PC-9 (cell line): ENCODE measurements at places on chromosomes 1 and 21. TPM values are rescaled to one million over a fixed set of nuclear protein-coding genes. Genes with fewer than 3 reads are reported as not detected.

DNA sequence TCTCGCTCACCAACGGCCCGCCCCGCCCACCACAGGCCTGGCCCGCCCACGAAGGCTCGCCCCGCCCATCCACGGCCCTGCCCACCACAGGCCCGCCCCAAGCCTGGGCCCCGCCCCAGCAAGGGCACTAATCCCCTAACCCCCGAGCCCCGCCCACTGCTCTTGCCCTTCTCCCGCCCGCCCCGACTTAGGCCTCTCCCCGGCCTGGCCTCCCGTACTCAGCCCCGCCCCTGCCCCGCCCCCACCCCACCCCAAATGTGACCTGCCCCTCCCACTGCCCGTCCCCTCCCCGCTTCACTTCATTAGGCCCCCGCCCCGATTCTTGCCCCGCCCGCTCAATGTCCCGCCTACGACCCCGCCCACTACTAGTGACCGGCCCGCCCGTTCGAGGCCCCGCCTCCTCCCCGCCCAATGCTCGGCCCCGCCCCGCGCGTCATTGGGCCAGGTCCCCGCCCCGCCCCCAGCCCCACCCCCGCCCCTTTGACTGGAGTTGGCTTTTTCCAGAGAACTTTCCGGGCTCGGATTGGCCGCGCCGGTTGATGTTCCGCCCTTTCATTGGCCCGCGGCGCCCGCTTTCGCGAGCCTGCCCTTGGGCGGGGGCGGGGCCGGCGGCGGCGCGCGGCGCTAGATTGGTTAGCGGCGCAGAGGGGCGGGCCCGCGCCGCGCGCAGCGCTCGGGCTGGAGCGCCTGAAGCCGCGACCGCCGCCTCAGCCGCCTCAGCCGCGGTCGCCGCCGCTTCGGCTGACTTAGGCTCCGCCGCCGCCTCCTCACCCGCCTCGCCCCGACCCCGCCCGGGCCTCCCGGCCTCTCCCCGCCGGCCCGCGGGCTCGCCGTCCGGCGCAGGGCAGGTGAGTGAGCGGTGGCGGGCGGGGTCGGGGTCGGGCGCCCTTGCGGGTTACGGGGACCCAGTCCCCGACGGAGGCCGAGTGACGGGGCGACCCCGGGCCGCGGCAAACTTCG lies at the start of gene PCBP3:
TSS of gene PCBP3 (plus strand) at position 705 of the 960 bp plus-strand sequence. CDS start 206,361 bp downstream, outside the sequence.
- no peak for DNase-seq

DNA sequence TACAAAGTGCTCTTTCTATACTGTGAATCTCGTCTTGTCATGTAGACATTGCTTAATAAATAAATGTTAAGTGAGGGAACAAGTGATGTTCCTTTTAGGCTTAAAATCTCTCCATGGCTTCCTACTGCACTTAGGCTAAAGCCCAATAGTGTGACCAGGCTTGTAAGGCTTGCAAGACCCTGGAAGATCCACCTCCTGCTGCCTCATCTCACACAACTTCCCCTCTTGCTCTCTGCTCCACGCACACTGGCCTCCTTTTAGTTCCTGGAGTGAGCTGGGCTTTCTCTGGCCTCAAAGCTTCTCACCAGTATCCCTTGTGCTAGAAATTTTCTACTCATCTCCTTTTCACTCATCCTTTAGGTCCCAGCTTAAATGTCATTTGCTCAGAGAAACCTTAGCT lies 41.5 kb upstream of the DIPK1A start:
- DNase-seq = no peak

Gene OR2T29
- not detected in 2 replicates for total RNA-seq

DNA sequence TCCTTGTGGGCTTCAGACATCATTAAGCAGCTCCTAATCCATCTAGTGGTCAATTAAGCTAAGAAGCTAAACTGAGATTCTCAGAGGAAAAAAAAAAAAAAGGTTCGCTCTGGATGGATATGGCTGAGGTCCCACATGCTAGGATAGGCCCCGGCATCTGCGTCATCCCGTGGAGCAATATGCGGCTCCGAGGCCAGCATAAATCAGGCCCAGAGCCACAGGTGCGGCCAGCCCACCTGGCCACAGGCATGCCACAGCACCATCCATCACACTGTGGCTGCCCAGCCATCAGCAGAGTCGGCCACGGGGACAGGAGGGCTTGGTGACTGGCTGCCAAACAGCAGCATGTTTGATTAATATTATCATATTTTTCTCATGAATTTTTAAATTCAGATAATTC lies 106.9 kb upstream of the TIAM1 start:
- DNase-seq = no peak

DNA sequence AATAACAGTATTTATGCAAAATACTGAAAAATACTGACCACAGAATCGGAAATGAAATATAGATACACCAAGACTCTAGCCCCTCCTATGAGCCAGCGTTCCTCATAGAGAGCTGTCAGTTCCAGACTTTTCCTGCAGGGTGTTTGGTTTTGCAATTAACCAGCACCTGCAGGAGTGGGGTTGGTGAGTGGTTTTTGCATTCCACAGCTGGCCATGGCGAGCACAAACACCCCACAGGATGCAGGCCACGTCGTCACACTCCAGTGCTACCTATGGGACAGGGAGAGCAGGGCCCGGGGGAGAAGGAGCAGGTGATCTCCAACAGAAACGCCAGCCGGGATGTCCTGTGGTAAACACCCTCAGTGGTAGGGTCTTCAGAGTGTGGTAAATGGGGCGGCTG lies 94.1 kb downstream of the ERG start:
- DNase-seq = no peak

Gene FTCD
- total RNA-seq = 5.9 and 7.1 TPM in 2 replicates

- DNase-seq = no peak
Observed at GRCh38 chr1:4830707-4831106, 176.3 kb downstream of the AJAP1 start.

- DNase-seq = no peak
Observed at GRCh38 chr1:960363-961131, at the start of gene KLHL17. Gene KLHL17 (plus strand): TSS chr1:960584. CDS start chr1:960694, 110 bp downstream.

GRCh38 chr1:42463921-42464320 lies 835 bp downstream of the CCDC30 start:
- no peak for DNase-seq

DNA sequence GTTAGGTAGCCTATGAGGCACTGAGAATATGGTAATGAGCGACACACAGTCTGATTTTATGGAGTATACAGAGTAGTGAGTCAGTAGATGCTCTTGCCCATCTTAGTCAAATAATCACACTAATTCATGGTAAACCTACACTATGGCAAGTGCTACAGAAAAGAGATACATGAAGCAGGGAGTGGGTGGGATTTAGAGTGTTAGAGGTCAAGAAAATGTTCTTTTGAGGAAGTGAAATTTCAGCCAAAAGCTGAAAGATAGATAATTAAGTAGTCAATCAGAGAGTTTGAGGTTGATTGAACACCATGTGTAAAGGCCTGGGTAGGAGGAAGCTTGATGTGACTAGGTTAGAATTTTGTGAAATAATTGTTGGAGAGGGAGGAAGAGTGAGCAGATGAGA lies 14.7 kb downstream of the MDM4 start:
- no peak for DNase-seq

Gene C1QA
- not detected in 2 replicates for total RNA-seq

Gene ARID1A
- total RNA-seq = 44.8 and 60.5 TPM in 2 replicates

Gene UBE2U
- not detected in 2 replicates for total RNA-seq

GRCh38 chr1:192545896-192546521 lies 29.6 kb upstream of the RGS1 start:
- DNase-seq = no peak

GRCh38 chr1:86953167-86953566 lies 38.7 kb downstream of the HS2ST1 start:
- DNase-seq = no peak

- no peak for DNase-seq
Observed at GRCh38 chr1:3586986-3587759, 24.1 kb downstream of the MEGF6 start.

Gene LCE3E
- total RNA-seq = not detected in 2 replicates

Gene EVA1C
- 3.0 and 3.1 TPM in 2 replicates for total RNA-seq

Gene PDC
- not detected in 2 replicates for total RNA-seq

Gene PRAMEF7
- total RNA-seq = not detected in 2 replicates

- no peak for DNase-seq
Observed at GRCh38 chr21:30839304-30839703, 9.7 kb upstream of the KRTAP7-1 start.

Gene NES
- total RNA-seq = 6.8 and 7.0 TPM in 2 replicates

- DNase-seq = no peak
Observed at GRCh38 chr1:53725238-53725689, 13.7 kb downstream of the GLIS1 start.

GRCh38 chr1:151539321-151540020 lies 638 bp upstream of the TUFT1 start:
- DNase-seq = peak; percentile 99

Gene PRELP
- total RNA-seq = not detected in 2 replicates

Gene BSND
- 0.09 TPM in 1 of 2 replicates, not detected in the other for total RNA-seq

- DNase-seq = peak; percentile 55
Observed at GRCh38 chr1:24186993-24187790, at the start of gene IFNLR1. Gene IFNLR1 (minus strand): TSS chr1:24187289. CDS start chr1:24187248, 41 bp downstream.

DNA sequence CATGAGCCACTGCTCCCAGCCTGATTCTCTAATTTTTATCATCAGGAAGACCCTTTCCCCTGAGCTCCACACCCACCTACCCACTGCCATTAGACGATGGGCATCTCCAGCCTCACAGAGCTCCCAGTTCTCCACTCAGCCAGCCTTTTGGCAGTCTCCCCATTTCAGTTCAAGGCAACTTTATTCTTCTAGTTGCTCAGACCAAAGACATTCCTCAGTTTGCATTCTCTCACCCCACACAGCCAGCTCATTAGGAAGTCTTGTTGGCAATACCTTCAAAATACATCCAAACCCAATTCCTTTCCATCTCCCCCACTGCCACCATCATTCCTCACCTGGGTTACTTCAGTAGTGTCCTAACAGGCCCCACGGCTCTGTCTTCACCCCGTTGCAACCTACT lies 53.4 kb upstream of the COX20 start:
- DNase-seq = no peak

- no peak for DNase-seq
Observed at GRCh38 chr1:92306020-92306419, 7.2 kb downstream of the RPAP2 start.

DNA sequence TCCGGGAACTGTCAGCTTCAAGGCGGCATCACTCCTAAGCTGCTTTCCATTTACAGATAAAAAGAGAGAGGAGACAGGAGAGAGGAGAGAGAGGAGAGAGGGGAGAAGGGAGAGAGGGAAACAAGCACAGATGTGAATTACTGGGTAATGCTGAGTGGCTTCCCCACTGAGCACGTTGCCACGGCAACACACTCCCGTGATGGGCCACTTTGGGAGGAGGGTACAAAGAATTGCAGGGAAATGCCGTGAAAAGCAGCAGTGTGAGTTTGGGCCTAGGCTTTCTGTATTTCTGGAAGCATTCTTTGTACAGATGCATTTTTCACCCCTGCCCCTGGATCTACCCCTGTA lies 128.0 kb upstream of the IRF2BP2 start:
- no peak for DNase-seq

GRCh38 chr1:225834417-225835329 lies 24.7 kb downstream of the EPHX1 start:
- no peak for DNase-seq

DNA sequence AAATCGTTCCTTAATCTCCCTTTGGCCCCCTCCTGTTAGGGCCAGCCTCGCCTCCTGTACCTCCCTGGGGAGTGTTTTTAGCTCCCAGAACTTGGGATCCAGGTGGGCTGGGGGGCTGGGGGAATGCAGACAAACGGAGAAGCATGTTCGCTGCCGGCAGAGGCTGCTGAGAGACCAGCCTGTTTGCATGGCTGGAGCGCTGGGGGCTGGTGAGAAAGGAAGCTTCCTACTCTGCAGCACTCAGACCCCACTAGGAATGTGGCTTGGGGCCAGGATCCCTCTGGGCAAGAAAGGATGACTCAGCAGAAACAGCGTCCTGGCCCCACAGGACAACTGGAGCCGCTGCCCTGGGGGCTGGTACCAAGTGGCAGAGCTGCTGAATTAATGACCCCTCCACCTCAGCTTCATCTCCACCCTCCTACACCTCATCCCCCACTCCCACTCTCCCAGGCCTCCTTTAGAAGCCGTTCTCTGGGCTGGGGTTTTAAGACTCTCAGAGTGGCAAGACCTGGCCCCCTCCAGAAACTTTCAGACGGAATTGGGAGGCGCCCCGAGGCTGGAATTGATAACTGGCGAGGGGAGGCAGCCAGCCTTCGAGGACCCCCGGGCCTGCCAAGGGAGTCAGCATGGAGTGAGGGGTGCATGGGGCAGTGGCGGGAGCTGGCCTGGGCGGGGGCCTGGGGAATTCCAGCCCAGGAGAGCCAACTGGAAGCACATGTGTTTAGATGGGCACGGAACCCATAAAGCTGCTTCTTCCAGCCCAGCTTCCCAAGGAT lies 28.5 kb upstream of the EPS8L3 start:
- DNase-seq = peak; percentile 96

- no peak for DNase-seq
Observed at GRCh38 chr1:66282343-66282852, 251.6 kb upstream of the SGIP1 start.

- DNase-seq = no peak
Observed at GRCh38 chr1:158813164-158813563, 18.0 kb upstream of the MNDA start.

Gene AMY2A
- not detected in 2 replicates for total RNA-seq

Gene SLC25A34
- 1.4 and 1.7 TPM in 2 replicates for total RNA-seq

DNA sequence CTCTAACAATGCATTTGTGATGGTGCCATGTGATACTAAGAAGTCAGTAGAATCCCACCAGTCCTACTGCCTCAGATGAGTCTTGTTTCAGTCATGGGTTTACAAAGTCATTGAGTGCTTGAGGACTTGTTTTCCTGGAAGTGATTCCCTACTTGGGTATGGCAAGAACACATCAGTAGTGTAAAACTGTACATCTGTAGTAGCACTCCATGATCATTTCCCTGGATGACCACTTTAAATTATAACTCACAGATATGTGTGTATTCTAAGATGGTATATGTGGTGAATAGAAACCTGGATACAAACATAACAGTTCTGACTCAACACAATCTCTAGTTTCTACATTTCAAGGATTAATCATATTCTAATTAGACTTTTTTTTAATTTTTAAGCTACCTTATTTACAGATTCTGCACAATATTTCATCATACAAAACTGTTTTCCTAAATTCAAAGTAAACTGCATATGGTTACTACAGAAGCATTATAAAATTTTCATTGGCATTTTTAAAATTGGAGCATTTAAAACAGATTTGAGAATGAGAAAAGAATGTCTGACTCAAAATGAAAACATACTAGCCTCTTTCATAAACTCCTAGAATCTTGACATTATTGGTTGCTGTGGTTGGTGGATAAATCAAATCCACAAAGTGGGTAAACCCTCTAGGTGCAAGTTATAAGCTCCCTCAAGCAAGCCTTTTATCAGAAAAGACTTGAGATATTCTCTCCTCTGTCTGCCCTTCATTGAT lies 6.8 kb upstream of the PSMG1 start:
- DNase-seq = no peak

- no peak for DNase-seq
Observed at GRCh38 chr1:104028416-104029035, 278.8 kb downstream of the AMY1C start.

Gene DEPDC1
- 49.0 and 74.0 TPM in 2 replicates for total RNA-seq

- DNase-seq = no peak
Observed at GRCh38 chr1:166538646-166539045, 300.6 kb upstream of the POGK start.

GRCh38 chr1:45531873-45532272 lies 10.2 kb upstream of the PRDX1 start:
- no peak for DNase-seq

GRCh38 chr1:8165595-8166360 lies 139.7 kb upstream of the ERRFI1 start:
- no peak for DNase-seq
